ENCODE measurements at places on chromosomes 13 and 19. TPM values are rescaled to one million over a fixed set of nuclear protein-coding genes. Genes with fewer than 3 reads are reported as not detected.

Gene LHB
- 0.57 TPM for total RNA-seq

Gene SYNGR4
- total RNA-seq = not detected

Gene SHANK1
- total RNA-seq = 3.3 TPM

Gene MLLT1
- 57.2 TPM for total RNA-seq

Gene GPC6
- total RNA-seq = 0.03 TPM

Gene KLK11
- not detected for total RNA-seq

Gene IZUMO2
- total RNA-seq = not detected

Gene ZNF85
- total RNA-seq = 5.1 TPM

Gene ZNF430
- 45.2 TPM for total RNA-seq

Gene MAMSTR
- total RNA-seq = 1.6 TPM

Gene MYH14
- total RNA-seq = 0.70 TPM

Gene DAND5
- total RNA-seq = not detected

Gene ZNF304
- 7.1 TPM for total RNA-seq

Gene AKT2
- 218 TPM for total RNA-seq

Gene ZNF653
- 23.4 TPM for total RNA-seq

Gene F10
- total RNA-seq = not detected

Gene SCEL
- total RNA-seq = not detected

Gene KLK15
- total RNA-seq = not detected

Gene SAMD1
- total RNA-seq = 59.2 TPM

Gene UBE2L5
- total RNA-seq = not detected

Gene ITGBL1
- not detected for total RNA-seq

Gene PRX
- total RNA-seq = 2.8 TPM

Gene ZNF729
- total RNA-seq = not detected

Gene FGF9
- 3.7 TPM for total RNA-seq

Gene LHFPL6
- total RNA-seq = 0.16 TPM

Gene UCHL3
- 16.0 TPM for total RNA-seq

Gene REEP6
- total RNA-seq = 2.2 TPM

Gene ZNF320
- 20.5 TPM for total RNA-seq

Gene CEACAM1
- total RNA-seq = 10.8 TPM

Gene GIPC3
- 4.3 TPM for total RNA-seq

Gene ZNF14
- 27.7 TPM for total RNA-seq

Gene NLRP4
- total RNA-seq = not detected

Gene PINLYP
- total RNA-seq = 0.28 TPM

Gene MEIS3
- 0.69 TPM for total RNA-seq

Gene SNRPD2
- 380 TPM for total RNA-seq

Gene ERF
- total RNA-seq = 97.3 TPM

Gene CCNA1
- total RNA-seq = not detected

Gene LIPE
- 44.4 TPM for total RNA-seq

Gene PIH1D1
- 163 TPM for total RNA-seq

Gene PCCA
- 8.6 TPM for total RNA-seq

Gene DCUN1D2
- 26.4 TPM for total RNA-seq

Gene CAB39L
- total RNA-seq = 3.4 TPM

Gene KLK1
- total RNA-seq = not detected
